IMR-90 (cell line): ENCODE measurements at places on chromosomes 3 and 15. TPM values are rescaled to one million over a fixed set of nuclear protein-coding genes. Genes with fewer than 3 reads are reported as not detected.

The RASL12 gene
- total RNA-seq: under 0.01 and 0.18 TPM in 2 replicates

GRCh38 chr15:29870495-29871151 lies 48.4 kb upstream of the TJP1 start:
- no peak for DNase-seq
- no peak overlapping the region for H3K27ac ChIP-seq
- H3K4me3 ChIP-seq: no peak overlapping the region
- H3K27me3 ChIP-seq: no peaks in the 10 kb centered on the region; the same call in 1 of the 2 replicates

DNA sequence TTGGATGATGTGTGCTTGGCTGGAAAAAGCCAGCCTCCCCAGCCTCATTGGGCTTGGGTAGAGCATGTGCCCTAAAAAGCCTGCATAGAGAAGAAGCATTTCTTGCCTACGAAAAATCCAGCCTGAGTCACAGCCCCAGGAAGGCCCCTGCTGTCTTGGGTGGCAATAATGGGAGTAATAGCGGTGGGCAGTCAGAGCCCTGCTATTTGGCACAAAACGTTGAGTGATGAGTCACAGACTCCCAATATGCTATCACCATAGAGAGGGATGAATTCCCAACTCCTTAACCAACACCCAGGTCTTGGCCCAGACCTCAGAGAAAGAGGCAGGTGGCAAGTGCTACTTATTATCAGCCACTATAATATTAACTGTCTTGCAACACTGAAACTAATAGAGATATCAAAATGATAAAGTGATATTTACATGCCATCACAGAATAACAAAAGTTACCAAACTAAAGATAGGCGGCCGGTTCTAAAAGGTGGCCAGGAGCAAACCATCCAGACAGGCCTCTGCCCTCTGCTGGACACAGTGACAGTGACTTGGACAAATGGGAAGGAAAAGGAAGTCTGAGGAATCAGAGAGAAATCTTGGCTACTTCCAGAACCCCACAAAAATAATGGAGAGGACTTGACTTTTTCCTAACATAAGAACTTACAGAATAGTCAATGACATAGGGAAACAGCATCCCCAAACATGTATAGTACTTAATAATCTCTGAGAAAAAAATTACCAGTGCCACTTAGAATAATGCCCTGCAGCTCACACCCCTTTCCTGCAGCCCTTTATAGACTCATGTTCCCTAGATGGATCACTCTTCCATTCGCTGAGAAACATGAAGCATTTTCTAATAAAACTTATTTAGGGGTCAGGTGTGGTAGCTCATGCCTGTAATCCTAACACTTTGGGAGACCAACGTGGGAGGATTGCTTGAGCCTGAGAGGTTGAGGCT lies 51.9 kb upstream of the MUC13 start:
- peak; percentile 96 for DNase-seq
- peaks cover 15% of the 10 kb centered on the region for H3K4me1 ChIP-seq
- no peak overlapping the region for H3K4me3 ChIP-seq

DNA sequence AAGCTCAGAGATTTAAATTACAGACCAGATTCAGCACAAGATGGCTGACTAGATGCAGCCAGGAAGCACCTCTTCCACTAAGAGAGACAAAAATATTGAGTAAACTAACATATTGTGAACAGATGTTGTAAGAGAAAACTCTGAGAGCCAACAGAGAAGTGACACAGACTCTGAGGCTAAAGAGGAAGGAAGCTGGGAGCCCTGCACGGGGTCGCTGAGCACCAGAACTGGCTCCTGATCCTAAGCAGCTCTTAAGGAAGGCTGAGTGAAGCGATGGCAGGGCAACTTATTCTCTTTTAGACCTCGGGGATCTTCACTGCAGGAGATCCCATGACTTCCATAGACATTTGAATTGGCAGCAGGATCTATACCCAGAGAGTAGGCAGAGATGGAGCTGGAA lies 578.0 kb upstream of the GRM7 start:
- DNase-seq: no peak
- no peaks in the 10 kb centered on the region for H3K4me1 ChIP-seq
- no peak overlapping the region for H3K27ac ChIP-seq
- H3K4me3 ChIP-seq: no peak overlapping the region
- H3K36me3 ChIP-seq: no peaks in the 10 kb centered on the region

The ZIC1 gene
- total RNA-seq: not detected in 2 replicates

The LYZL4 gene
- not detected in 2 replicates for total RNA-seq

DNA sequence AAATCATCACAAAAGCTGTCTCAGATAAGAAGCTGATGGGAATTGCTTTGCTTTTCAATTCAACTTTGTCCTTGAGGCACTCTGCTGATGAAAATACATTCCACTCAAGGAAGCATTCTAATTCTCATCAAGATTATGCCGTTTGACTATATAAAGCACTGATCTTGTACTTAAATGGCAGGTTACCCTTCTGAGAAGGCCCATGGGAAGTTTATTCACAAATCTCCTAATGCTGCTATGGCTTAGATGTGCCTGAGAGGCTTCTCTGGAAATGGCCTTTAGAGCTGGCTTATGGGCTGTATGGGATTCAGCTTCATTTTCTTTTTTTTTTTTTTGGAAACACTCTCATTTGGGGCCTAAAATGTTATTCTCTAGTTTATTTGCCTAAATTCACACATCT lies 69.7 kb upstream of the ARNT2 start:
- no peak overlapping the region for H3K27ac ChIP-seq
- DNase-seq: no peak
- H3K36me3 ChIP-seq: no peaks in the 10 kb centered on the region
- H3K4me1 ChIP-seq: no peaks in the 10 kb centered on the region
- H3K4me3 ChIP-seq: no peak overlapping the region

The MORC1 gene
- not detected in 2 replicates for total RNA-seq

The ZNF592 gene
- 4.2 and 4.3 TPM in 2 replicates for total RNA-seq

GRCh38 chr3:18080198-18080689 lies 337.8 kb upstream of the TBC1D5 start:
- no peaks in the 10 kb centered on the region; the same call in 1 of the 2 replicates for H3K4me1 ChIP-seq
- no peak overlapping the region for H3K27ac ChIP-seq
- no peaks in the 10 kb centered on the region for H3K27me3 ChIP-seq

- H3K27ac ChIP-seq: no peak overlapping the region
- no peak overlapping the region for H3K4me3 ChIP-seq
- no peaks in the 10 kb centered on the region for H3K36me3 ChIP-seq
- H3K27me3 ChIP-seq: peaks cover 3% of the 10 kb centered on the region; the same call in 1 of the 2 replicates
- DNase-seq: peak; percentile 9
- H3K4me1 ChIP-seq: peaks cover 3% of the 10 kb centered on the region; the same call in 1 of the 2 replicates
Observed at GRCh38 chr15:48064421-48064820, 56.4 kb upstream of the SLC24A5 start.

DNA sequence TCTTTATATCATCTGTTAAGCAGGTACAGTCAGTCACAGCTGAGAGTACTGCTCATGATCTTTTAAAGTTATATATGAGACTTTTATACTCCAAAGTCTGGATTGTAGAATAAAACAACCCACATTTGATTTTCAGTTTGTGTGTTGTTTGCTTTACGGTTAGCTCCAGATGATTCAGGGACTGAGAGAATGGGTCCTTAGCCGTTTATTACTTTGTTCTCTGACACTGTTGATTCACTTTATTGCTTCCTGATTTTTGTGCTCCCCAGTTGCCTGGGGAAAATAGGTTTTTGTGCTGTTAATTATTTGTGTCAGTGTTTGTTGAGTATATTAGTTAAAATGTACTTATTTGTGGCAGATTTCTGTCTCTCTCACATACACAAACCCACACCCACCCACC lies 8.6 kb upstream of the EBLN2 start:
- H3K4me3 ChIP-seq: no peak overlapping the region
- H3K27ac ChIP-seq: no peak overlapping the region
- H3K4me1 ChIP-seq: no peaks in the 10 kb centered on the region; the same call in 1 of the 2 replicates
- no peaks in the 10 kb centered on the region for H3K27me3 ChIP-seq
- no peak for DNase-seq

DNA sequence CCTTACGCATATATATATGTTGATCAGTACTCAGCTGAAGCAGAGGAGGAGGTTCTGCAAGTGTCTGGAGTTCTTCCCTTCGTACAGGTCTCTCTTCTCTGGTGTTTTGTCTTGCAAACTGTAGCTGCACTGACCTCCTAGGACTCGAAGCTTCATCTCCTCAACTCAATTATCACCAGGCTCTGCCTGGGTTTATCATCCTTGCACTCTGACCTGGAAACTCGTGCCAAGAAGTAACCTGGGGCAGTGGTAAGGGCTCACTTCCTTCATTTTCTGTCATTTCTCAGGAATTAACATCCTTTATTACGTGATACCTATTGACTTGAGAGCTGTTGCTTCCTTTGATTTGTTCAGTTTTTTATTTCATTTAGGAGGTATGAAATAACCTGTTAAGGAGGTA lies 14.4 kb downstream of the REC114 start:
- H3K27me3 ChIP-seq: peaks cover 8% of the 10 kb centered on the region

DNA sequence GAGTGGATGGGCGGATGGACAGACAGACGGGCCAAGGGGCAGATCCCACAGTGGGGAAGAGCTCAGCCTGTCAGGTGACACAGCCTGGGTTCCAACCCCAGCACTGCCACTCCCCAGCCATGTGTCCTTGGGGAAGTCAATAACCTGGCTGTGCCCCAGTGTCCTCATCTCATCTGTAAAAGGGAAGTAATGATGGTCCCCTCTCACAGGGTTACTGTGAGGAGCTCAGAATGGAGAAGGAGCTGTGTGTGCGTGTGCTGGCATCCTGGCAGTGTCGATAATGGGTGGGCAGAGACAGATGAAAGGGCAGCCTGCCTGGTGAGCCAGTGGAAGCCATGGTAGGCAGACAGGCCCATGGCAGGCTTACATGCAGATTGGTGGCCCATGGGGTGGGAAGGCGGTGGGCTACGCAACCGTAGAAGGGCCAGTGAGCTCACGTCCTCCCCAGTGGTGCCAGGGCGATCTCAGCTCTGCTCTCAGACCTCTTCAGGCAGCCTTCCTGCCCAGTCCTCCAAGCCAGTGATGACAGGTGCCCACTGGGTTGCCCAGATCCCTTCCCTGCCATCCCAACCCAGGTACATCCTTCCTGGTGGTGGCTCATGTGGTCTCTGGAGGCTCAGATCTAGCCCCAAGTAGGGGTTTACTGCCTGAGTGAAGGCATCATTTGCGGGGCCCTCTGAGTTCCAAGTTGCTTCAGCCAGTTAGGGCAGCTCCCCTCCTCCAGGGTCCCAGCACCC lies 2.3 kb upstream of the DNAJB8 start:
- H3K27me3 ChIP-seq: peaks cover 88% of the 10 kb centered on the region
- H3K4me3 ChIP-seq: no peak overlapping the region
- H3K4me1 ChIP-seq: no peaks in the 10 kb centered on the region
- DNase-seq: no peak
- no peaks in the 10 kb centered on the region for H3K36me3 ChIP-seq
- no peak overlapping the region for H3K27ac ChIP-seq

GRCh38 chr3:150421256-150421655 lies 13.2 kb downstream of the TSC22D2 start:
- H3K4me1 ChIP-seq: peaks cover 8% of the 10 kb centered on the region
- DNase-seq: no peak
- H3K27ac ChIP-seq: no peak overlapping the region
- no peak overlapping the region for H3K4me3 ChIP-seq
- H3K27me3 ChIP-seq: no peaks in the 10 kb centered on the region
- H3K36me3 ChIP-seq: no peaks in the 10 kb centered on the region; the same call in 1 of the 2 replicates

The SEMA4B gene
- 5.0 and 6.9 TPM in 2 replicates for total RNA-seq

The GREM1 gene
- 848 and 1,032 TPM in 2 replicates for total RNA-seq

GRCh38 chr3:64533617-64534317 lies 154.0 kb downstream of the ADAMTS9 start:
- H3K4me3 ChIP-seq: no peak overlapping the region
- no peaks in the 10 kb centered on the region; the same call in 1 of the 2 replicates for H3K27me3 ChIP-seq
- no peak overlapping the region for H3K27ac ChIP-seq
- peaks cover 3% of the 10 kb centered on the region; the same call in 1 of the 2 replicates for H3K4me1 ChIP-seq
- peaks cover 4% of the 10 kb centered on the region for H3K36me3 ChIP-seq

DNA sequence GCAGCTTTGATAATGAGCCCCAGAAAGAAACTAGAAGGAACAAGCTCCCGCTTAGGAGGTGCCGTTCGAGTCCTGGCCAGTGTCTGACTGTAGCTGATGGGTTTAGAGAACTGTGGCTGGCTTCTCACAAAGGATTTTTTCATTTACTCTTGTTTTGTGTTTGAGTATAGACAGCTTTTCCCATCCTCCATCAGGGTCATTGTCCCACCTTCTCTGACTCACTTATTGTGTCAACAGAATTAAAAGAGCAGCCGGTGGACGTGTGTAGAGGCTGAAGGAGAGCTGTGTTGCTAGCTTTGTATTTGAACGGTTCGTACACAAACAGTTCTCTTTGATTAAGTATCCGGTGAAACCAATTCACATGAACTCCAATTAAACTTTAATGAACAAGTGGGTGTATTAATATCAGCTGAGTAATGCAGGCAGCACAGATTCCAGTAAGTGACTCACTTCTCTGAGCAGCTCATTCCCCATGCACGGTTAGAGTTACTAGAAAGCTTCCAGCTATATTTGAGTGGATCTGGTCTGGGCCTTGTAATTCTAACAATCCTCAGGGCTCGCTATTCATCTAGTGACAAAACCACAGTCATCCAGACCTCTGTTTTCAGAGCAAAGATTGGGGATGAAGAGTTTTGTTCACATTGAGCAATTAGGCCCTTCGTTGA lies 141.0 kb downstream of the LPP start:
- no peak overlapping the region; the same call in 1 of the 2 replicates for H3K4me3 ChIP-seq
- H3K27ac ChIP-seq: peak overlapping the region; percentile 75
- peak; percentile 96 for DNase-seq
- no peaks in the 10 kb centered on the region for H3K27me3 ChIP-seq

DNA sequence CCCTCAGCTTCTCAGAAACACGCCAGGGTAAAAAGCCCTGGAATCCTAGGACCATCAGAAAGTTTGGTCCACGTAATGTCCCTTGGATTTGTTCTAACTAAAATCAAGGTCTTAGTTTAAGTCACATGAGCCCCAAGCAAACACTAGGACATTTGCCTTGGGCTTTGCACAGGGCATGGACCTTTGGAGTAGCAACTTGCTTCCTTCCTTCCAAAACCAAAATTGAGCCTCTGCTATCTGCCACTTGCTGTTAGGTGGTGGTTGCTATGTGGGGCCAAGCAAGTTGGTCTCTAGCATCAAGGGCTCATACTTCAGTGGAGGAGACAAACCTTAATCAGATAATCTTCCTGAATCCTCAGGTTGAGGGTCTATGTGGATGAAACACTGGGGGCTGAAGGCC lies 4.0 kb upstream of the DAG1 start:
- H3K4me1 ChIP-seq: peaks cover 18% of the 10 kb centered on the region
- no peak overlapping the region for H3K4me3 ChIP-seq
- no peaks in the 10 kb centered on the region for H3K36me3 ChIP-seq
- no peak overlapping the region for H3K27ac ChIP-seq
- H3K27me3 ChIP-seq: no peaks in the 10 kb centered on the region
- DNase-seq: no peak

- no peak for DNase-seq
- H3K4me1 ChIP-seq: no peaks in the 10 kb centered on the region
- no peaks in the 10 kb centered on the region for H3K36me3 ChIP-seq
- no peak overlapping the region for H3K4me3 ChIP-seq
- no peaks in the 10 kb centered on the region; the same call in 1 of the 2 replicates for H3K27me3 ChIP-seq
- no peak overlapping the region for H3K27ac ChIP-seq
Observed at GRCh38 chr3:159244933-159245332, 443.1 kb downstream of the MFSD1 start.

GRCh38 chr15:80580106-80580505 lies 115.0 kb upstream of the ABHD17C start:
- no peaks in the 10 kb centered on the region for H3K27me3 ChIP-seq
- peak; percentile 80 for DNase-seq
- H3K4me1 ChIP-seq: peaks cover 4% of the 10 kb centered on the region
- H3K4me3 ChIP-seq: no peak overlapping the region
- H3K27ac ChIP-seq: no peak overlapping the region

GRCh38 chr3:31116651-31117050 lies 222.2 kb upstream of the GADL1 start:
- H3K4me1 ChIP-seq: no peaks in the 10 kb centered on the region
- DNase-seq: peak; percentile 50
- H3K4me3 ChIP-seq: no peak overlapping the region
- H3K36me3 ChIP-seq: no peaks in the 10 kb centered on the region
- no peaks in the 10 kb centered on the region for H3K27me3 ChIP-seq
